ENCODE measurements at places on chromosomes 5 and 9. TPM values are rescaled to one million over a fixed set of nuclear protein-coding genes. Genes with fewer than 3 reads are reported as not detected.
A peak's percentile ranks its signal among the peaks of the same experiment; 100 is the strongest.

Gene GGTA1
- polyA plus RNA-seq = 6.2 TPM

Gene KCTD16
- 2.1 TPM for polyA plus RNA-seq

Gene MARVELD2
- polyA plus RNA-seq = 26.7 TPM

Gene CDH9
- 7.6 TPM for polyA plus RNA-seq

Gene HTR1A
- not detected for polyA plus RNA-seq

Gene NDUFA8
- 79.2 TPM for polyA plus RNA-seq

- no peak for DNase-seq
Observed at GRCh38 chr5:6525422-6525821, 76.8 kb downstream of the UBE2QL1 start.

GRCh38 chr5:54861212-54861894, 124.0 kb downstream of the ESM1 start:
- no peak for DNase-seq

DNA sequence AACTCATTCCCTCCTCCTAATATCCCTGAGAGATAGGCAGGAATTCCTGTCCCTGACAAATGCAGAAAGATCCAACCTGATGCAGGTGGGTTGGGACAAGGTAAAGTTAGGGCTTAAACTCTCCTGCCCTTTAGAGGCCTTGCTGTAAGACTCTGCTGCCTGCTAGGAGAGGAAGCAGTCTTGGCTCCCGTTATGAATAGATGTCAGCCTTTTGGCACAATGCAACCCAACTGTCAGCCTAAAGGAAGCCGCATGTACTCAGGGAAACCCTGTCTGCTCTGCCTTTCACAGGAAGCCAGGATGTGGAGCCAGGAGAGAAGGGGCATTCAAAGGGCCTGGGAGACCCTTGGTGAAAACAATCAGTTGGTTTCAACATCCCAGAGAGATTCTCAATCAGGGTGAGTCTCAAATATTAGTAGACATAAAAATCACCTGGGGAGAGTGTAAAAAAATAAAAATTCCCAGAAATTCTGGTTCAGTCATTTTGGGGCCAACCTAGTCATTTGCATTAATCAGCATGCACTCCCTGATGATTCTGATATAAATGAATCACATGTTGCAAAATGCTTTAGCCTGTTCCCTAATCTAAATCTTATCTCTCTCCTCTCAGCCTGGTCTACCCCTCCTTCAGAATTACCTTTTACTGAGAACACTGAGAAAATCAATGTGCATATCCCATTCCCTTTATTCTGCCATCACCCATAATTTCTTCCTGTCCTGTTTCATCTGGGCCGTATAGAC, 136.2 kb upstream of the TRIM32 start:
- no peak for DNase-seq

DNA sequence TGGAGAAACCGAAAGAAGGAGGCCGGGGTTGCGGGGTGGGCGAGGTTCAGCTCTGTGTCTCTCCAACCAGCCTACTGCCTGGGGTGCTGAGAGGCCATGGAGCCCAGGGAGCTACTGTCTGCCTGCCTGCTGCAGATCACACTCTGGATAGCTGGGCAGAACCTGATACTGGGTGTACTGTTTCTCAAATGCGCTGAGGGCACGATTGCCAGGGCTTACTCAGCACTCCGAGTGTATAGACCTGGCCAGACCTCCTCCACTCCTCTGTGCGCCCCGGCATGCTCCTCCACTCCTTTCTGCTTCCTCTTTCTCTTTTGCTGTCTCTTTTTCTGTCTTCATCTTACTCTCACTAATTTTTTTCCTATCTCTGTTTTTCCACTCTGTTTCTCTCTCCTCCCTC, 215.1 kb downstream of the PAPPA start:
- DNase-seq = no peak

- DNase-seq = no peak
Observed at GRCh38 chr5:90294604-90295003, 115.0 kb downstream of the CETN3 start.

- peak; percentile 9 for DNase-seq
Observed at GRCh38 chr9:21402386-21403251, 6.3 kb upstream of the IFNA8 start.

DNA sequence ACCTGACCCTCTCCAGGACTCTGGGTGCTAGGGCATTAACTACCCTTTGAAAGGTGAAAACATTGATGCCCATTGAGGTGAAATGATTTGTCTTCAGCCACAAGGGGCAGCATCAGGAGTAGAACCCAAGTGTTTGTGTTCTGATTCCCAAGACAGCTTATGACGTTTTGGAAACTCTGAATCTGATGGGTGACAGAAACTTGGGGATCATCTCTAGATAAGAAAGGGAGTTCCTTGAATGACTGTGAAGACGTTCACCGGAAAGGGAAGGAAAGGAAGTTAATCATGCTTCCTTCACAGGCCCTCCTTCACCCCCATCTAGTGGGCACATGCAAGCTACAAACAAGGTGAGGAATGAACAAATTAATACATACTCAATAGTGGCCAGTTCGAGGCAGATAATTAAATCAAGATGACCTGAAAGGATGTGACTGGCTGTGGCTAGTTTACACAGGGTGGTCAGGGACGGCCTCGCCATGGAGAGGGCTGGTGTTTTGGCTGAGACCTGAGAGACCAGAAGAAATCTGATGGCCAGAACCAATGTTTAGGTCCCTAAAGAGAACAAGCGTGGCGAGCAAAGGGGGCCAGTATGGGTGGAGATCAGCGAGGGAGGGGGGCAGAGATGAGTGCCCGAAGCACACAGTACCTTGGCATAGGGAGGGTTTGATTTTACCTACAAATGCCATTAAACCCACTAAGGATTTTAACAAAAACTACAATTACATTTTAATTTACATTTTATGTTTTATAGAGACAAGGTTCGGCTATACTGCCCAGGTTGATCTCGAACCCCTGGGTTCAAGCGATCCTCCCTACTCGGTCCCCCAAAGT, 937 bp upstream of the SLC26A2 start:
- no peak for DNase-seq

DNA sequence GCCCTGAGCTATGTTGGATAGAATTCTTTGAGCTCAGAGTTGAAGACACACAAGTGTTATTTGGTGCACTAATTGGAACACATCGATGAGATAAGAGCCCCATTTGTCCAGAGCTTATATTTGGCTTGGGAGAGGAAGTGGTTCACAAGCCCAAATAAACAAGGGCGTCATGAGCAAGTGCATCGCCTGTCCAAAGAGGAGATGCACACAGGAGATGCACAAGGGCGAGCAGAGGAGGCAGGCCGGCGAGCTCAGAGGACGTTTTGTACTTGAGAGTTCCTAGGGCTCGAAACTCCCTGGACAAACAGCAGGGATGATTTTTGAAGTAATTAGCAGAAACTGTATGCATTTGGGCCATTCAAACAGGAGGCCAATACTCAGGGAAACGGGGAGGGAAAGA, 212.8 kb upstream of the IRX1 start:
- DNase-seq = no peak

GRCh38 chr9:19965336-19965735, 176.5 kb upstream of the SLC24A2 start:
- no peak for DNase-seq

DNA sequence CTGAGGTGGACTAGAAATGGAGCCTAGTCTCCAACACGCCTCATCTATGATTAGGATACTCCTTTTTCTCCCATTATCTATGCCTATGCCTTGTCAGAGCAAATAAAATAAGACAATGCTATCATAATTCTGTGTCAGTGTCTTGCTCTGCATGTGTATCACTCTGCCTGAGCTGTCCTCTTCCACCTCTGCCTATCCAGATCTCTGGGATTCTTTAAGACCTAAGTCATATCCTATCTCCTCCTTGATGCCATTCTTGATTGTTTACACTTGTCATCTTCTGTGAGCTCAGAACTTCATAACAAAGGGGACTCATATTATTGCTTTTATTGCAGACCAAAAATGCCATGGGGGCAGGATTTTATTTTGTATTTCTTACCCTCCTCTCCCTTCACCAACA, 351.2 kb upstream of the C9orf72 start:
- DNase-seq = no peak

DNA sequence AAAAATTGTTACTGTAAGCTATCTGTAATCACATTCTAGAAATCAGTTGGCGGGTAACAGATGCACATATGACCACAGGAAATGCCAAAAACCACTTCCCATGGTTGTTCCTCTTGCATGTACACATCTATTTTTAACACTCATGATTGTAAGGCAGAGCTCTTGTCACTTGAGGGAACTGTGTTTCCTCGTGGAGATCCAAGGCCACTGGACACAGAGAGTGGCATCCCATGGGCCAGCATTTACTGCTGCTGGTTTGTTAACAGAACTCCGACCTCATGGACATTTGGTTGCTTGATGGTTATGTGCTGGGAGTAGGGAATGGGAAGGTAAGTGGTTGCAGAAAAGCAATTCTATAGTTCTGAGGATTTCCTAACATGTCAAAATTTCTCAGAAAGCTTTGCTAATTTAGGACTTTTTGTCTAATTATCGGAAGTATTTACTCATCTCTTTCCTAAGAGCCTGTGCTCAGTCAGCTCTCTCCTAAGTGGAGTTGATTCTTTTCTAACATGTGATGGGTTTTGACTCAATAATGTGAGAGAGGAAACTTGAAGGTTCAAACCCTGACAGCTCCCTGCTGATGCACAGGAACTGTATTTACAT, 202.0 kb upstream of the NR3C1 start:
- no peak for DNase-seq

DNA sequence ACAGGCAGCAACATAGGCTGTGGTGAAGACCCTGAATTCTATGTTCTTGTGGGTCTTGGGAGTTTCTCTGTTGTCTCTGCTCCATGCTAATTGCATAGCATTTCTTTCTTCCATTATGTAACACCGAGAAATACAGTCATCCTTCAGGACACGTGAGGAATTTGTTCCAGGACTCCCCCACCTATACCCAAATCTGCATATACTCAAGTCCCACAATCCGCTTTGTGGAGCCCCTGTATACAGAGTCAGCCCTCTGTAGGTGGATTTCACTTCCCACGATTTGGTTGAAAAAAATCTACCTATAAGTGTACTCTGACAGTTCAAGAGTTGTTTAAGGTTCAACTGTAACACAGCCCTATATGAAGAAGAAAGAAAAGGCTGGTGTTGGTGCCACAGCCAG, 22.1 kb downstream of the ANKRD33B start:
- DNase-seq = no peak

- no peak for DNase-seq
Observed at GRCh38 chr5:110899566-110900412, 161.0 kb downstream of the SLC25A46 start.

- no peak for DNase-seq
Observed at GRCh38 chr9:126564716-126565115, 49.0 kb upstream of the LMX1B start.

GRCh38 chr9:69871118-69871834, 50.7 kb downstream of the CFAP95 start:
- DNase-seq = no peak

- no peak for DNase-seq
Observed at GRCh38 chr9:99567436-99567835, 254.2 kb upstream of the NR4A3 start.
